ENCODE measurements at places on chromosomes 5 and 9.

- no peak for DNase-seq
Observed at GRCh38 chr5:180284149-180284548, 7.7 kb downstream of the MAPK9 start.

GRCh38 chr5:3362606-3362910 is 233.1 kb upstream of the IRX1 start:
- DNase-seq, result no peak

DNA sequence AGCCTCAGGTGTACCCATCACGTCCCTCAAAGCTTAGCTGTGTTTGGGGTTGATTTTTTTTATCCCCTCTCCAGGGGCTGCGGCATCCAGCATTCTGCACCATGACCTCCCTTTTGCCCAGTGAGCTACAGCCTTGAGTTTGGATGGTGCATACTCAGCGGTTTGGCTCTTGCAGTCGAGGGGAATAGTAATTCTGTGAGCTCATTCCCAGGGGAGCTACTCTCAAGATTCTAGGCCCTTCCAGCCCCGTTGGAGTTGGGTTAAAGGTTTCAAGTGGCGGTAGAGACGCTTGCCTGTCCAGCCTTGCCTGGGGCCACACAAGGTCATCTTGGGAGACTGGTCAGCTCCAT is 102.2 kb upstream of the SPRY4 start:
- peak; percentile 53 for DNase-seq

GRCh38 chr9:90340421-90340820 is 302.2 kb downstream of the DIRAS2 start:
- no peak for DNase-seq

- peak; percentile 94 for DNase-seq
Observed at GRCh38 chr5:150295172-150295634, 5.6 kb upstream of the CAMK2A start.

GRCh38 chr5:102561894-102562760 is 63.3 kb upstream of the SLCO6A1 start:
- peak; percentile 3 for DNase-seq

- DNase-seq, result no peak
Observed at GRCh38 chr9:530681-531080, 310.8 kb upstream of the DMRT1 start.

DNA sequence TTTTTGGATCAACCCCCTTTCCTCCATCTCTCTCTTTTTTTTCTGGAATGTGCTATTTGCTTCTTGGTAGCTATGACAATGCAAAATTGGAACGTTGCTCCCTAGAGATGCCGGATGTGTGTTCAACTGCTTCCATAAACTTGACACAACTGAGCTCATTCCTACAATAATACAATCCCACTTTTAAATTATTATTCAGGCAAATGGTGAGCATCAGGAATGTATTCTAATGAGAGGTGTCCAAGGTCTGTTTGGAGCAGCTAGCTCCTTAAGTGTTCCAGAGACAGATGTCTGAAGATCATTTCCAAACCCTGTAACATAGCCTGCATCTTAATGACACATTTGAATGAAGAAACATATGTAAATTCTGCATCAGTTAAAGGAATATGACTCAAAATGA is 518.4 kb downstream of the TAF11L14 start:
- DNase-seq, result no peak

DNA sequence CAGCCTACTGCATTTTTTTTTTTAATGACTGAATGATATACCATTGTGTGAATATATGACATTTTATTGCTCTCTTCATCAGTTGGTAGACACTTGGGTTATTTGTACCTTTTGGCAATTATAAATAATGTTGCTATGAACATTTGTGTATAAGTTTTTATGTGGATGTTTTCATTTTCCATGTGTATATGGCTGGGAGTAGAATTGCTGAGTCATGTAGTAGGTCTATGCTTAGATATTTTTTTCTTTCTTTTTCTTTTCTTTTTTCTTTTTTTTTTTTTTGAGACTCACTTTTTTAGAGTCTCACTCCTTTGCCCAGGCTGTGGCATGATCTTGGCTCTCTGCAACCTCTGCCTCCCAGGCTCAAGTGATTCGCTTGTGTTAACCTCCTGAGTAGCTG is 32.9 kb upstream of the FAM120AOS start:
- peak; percentile 67 for DNase-seq

GRCh38 chr9:117400171-117400570 is 14.7 kb downstream of the ASTN2 start:
- DNase-seq, result no peak

DNA sequence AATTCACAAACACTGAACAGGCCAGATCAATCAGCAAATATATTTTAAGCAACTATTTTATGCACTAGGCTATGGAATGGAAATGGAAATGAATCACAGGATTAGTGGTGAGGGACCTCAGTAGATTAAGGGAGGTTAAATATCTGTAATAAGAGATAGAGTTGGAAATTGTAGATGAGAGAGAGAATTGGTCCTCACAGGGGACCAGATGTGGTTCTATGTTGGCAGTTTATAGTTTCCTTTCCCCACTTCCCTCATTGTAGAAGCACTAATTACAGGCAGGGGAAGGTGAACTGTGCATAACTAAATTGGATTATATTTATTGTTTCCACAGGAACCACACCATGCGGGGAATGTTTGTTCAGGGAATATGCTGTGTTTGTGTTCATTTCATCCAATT is 496.2 kb downstream of the ARHGEF28 start:
- DNase-seq, result no peak

DNA sequence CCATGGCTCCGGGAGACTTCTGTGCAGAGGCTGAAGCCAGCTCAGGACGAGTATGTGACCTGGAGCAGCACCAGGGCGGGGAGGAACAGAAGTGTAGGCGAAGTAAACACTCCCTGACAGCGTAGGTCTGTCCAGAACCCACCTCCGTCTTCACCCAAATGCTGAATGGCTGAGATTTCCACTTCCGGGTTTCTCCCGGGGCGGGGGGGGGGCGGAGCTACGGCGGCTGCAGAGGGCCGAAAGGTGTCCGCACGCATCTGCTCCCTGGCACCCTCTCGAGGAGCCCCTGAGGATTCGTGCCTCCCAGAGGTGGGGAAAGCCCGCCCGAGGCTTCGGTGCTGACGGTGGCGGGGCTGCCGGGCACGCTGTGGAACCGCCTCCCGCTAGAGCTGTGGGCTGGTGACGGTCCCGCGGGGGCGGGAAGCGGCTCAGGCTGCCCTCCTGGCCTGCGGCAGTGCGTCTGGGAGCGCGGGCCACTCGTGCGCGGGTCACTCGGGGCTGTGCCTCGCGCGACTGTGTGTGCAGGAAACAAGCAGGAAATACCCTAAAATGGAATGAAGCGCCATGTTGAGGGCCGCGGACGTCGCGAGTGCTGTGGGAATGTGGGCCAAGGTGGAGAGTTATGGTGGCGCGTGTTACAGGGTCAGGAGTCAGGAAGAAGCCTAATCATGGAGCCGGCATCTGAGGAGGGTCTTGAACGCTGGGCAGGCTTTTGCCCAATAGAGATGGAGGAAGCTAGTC is 1425.4 kb downstream of the FOXD4L5 start:
- DNase-seq, result peak; percentile 9

GRCh38 chr5:181192337-181193046 is 12.5 kb downstream of the TRIM7 start:
- peak; percentile 81 for DNase-seq

DNA sequence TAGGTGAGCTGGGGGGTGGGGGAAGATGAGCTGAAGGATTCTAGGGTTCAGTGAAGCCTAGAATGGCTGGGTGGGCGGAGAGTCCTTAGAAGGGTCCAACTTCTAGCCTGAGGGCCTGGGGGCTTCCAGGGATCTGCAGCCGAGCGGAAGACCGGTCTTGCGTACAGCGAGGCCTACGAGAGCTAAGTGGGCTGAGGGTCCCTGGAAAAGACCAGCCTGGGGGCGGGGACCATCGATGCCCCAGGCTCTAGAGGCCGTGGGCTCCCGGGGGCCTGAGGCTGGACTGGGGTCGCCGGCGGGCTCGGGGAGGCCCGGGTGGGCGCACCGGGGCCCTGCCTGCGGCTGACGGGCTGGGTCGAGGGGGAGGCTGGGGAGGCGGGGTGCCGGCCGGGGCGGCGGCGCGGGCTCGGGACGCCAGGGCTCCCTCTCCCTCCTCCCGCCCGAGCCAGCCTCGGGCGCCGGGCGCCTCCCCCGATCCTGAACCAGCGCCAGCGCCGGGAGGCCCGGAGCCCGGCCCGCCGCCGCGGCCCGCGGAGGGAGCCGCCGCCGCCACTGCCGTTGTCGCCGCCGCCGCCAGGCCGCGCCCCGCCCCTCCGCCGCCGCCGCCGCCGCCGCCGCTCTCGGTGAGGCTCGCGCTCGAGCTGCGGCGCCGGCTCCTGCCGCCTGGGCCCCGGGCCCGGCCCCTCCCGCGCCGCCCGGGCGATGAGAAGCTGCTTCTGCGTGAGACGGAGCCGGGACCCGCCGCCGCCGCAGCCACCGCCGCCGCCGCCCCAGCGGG is at the start of gene MVB12B:
Gene MVB12B, plus strand, starts transcription at position 602 of the 778 bp plus-strand sequence. Its CDS starts 101 bp downstream, at position 703.
- DNase-seq, result peak; percentile 98

DNA sequence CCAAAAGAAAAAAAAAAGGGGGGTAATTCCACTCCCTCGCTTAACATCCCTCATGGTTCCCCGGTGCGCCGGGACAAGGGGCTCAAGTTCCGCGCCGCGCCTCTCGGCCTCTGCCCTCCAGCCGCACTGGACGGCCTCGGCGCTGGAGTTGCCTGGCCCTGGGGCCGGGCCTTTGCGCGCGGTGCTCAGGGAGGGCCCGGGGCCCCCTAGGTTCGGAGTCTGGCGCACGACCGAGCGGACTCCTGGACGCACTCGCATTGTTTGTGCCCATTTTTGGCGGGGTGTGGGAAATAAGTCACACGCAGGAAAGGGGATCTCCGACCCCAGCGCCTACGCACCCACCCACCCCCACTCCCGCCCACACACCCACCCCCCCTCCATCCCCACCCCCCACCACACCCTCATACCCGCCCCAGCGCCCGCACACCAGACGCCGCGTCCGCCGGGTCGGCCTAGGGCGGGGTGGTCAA is 381 bp downstream of the MED22 start:
- peak; percentile 95 for DNase-seq

- no peak for DNase-seq
Observed at GRCh38 chr5:78523314-78524193, 125.0 kb downstream of the LHFPL2 start.

DNA sequence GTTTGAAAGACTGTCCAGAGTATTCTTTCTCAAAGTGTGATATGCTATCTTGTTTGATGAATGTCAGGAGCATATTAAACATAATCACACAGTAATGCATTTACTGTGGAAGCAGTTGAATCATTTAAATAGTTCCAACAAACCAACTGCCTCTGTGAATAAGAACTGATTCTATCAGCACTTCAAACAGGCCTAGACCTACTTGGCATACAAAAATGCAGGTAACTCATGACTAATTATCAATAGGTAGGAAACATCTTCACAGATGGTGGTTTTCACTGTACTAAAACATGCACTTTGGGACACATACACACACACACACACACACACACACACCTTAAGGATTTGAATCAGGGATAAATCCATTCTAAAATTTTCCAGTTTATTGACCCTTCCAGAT is 91.2 kb upstream of the SNX2 start:
- no peak for DNase-seq
